ENCODE measurements at places on chromosomes 1 and 21.

GRCh38 chr1:178311164-178311563 lies 185.6 kb downstream of the CLEC20A start:
- no peak for DNase-seq

- DNase-seq, result no peak
Measured at GRCh38 chr1:197782722-197783360, 7.6 kb upstream of the DENND1B start.

DNA sequence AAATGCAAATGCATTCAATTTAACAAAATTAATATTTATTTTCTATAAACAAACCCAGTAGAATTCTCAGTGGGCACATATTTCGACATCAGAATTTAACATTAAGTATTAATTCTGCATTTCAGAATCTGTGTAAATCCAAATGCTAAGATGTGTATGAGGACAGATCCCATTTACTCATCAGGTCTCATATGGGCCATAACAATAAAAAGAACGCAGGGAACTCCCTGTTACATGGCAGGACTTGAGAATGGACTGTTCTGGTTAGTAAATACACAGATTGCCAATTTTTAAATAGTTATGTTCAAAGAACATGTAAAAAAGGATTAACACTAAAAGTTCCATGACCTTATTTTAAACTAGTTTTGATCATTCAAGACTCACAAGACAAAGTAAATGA lies 104.0 kb downstream of the SLC30A10 start:
- DNase-seq, result no peak

GRCh38 chr1:234120327-234120944 lies 216.0 kb downstream of the SLC35F3 start:
- DNase-seq, result no peak

GRCh38 chr1:66436378-66437135 lies 97.4 kb upstream of the SGIP1 start:
- no peak for DNase-seq

DNA sequence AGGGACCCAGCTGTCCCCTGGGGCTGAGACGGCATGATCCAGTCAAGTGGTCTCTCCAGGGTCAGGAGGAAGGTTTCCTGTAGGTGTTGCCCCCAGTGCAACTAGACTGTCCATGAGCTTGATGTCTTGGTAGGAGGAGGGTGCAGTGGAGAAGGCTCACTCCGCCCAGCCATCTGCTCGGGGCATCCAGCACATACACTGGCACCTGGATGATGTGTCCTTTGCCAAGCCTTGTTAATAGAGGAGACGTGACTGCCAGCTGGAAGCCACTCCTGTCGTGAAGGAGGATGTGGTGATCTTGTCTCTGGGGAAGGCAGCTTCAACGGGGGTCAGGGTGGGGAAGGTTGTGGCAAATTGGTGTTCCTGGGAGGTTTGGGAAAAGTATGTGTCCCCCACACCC lies 6.2 kb downstream of the DISP3 start:
- DNase-seq, result no peak

DNA sequence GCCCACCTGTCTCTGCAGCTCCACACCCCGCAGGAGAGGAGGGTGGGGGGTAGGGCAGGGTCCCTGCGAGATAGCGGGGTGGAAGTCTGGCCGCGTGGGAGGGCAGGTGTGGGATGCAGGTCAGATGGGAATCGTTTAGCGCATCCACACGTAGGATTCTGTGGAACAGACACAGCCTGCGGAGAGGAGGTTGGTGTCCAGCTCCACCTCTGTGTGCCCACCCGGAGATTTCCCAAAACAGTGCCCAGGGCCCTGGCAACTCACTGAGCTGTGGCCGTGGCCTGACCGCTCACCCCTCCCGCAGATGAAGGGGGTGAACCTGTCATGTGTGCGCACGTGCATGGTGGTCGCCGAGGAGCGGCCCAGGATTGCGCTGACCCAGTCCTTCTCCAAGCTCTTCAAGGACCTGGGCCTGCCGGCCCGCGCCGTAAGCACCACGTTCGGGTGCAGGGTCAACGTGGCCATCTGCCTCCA lies 46.9 kb downstream of the S100B start:
- no peak for DNase-seq

- DNase-seq, result no peak
Measured at GRCh38 chr1:87004857-87005256, 90.4 kb downstream of the HS2ST1 start.

- peak; percentile 63 for DNase-seq
Measured at GRCh38 chr21:36396971-36397370, 11.8 kb downstream of the CHAF1B start.

DNA sequence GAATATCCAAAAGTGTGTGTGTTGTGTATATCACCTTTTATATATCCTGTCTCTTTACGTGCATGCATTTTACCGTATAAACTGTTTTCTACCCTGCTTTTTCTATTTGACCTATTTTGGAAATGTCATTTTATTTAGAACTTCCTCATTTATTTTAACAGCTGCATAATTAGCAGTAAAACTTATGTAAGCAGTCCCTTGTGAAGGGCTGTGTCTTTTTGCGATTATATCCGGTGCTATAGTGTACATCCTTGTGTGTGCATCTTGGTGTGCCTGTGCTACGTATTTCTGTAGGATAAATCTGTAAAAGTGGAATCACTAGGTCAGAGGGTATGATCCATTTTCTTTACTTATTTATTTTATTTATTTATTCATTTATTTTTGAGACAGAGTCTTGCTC lies 7.2 kb downstream of the LGALS8 start:
- DNase-seq, result no peak

GRCh38 chr1:100387209-100387608 lies 34.9 kb downstream of the CDC14A start:
- no peak for DNase-seq

DNA sequence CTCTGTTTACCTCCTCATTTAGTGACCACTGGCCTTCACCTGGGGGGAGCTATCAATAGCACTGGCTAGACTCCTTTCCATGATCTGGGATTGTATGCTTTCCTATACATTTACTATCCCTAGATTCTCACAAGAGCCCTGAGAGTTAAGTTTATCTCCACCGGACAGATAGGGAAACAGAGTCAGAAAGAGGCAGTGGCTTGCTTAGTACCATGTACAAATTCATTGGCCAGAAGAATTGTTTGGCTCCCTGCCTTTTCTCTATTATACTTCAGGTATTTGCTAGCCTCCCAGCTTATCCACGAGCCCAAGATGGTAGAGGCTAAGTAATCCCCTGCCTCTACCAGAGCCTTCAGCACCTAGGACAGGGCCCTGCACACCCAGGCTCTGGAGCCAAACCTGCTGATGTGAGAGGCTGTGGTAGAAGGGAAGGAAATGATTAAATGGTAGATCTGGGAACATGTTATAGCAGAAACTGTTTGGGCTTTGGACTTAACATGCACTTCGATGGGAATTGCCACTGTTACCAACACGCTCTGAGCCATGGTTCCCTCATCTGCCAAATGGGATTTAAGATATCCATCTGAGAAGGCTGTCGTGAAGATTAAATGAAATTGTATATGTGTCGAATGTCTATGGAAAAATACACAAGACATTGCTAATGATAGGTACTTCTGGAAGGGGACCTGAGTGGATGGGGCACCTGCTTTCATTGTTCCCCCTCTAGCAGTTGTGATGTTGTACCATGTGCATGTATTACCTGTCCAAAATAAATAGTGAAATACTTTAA lies 3.1 kb upstream of the BLACAT1 start:
- DNase-seq, result no peak

- no peak for DNase-seq
Measured at GRCh38 chr1:87299661-87300060, 29.0 kb upstream of the LMO4 start.

GRCh38 chr1:224211206-224211962 lies 28.3 kb downstream of the DEGS1 start:
- DNase-seq, result no peak

- no peak for DNase-seq
Measured at GRCh38 chr1:208848854-208849253, 604.7 kb upstream of the PLXNA2 start.

- no peak for DNase-seq
Measured at GRCh38 chr21:27220416-27220815, 253.5 kb upstream of the ADAMTS5 start.

- no peak for DNase-seq
Measured at GRCh38 chr1:237306726-237307125, 264.7 kb downstream of the RYR2 start.

- DNase-seq, result no peak
Measured at GRCh38 chr1:156077430-156077760, 4.9 kb downstream of the MEX3A start.

GRCh38 chr1:162627662-162628296 lies 4.5 kb upstream of the DDR2 start:
- DNase-seq, result no peak

DNA sequence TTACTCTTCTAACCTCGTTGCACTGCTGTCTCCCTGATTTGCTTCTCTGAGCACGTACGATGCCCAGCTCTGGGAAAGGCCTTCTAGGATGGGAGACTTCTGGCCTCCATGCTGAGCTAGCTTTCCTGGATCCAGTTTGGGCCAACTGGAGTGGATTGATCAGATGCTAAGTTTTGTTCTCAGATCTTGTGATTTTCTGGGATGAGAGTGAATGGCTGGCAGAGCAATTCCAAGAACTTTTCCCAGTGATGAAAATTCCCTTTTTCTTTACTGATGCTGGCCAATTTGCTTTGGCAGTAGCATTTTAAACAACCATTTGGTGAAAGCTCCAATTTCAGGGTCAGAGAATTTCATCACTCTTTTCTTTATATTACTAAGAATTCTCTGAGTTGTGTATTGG lies 34.9 kb upstream of the NFASC start:
- DNase-seq, result no peak

DNA sequence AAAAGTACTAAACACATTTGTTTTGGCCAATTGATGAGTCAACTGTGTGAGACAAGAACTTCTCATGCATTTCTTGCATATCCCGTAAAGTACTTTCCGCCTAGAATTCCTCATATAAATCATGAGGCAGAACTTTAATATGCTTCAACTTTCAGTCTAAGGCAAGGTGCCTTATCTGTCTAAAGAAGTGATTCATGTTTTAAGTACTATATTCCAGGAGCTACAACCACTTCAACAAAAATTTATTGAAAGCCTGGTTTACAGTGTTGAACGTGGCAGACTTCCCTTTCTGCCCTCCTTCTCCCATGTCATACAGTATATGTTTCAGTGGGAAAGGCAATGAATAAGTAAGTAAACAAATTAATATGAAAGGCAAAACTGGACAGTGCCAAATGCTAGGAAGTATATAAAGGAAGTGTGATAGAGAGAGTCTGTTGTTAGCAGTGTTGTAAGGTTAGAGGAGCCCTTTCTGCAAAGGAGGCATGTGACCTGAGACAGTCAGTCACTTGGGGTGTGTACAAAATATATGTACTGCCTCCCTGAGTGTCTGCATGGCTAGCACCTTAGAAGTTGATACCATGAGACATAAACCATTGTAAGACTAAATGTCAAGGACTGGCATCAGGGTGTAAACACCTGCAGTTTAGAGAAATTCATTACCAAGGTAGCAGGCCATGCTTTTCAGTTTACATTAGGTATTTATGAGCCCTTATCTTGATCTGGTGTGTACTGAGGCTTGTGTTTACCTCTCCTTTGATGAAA lies 362.2 kb downstream of the SRGAP2C start:
- DNase-seq, result no peak

- no peak for DNase-seq
Measured at GRCh38 chr1:175750366-175751071, 7.1 kb upstream of the TNR start.

GRCh38 chr1:174393885-174394284 lies 53.9 kb upstream of the GPR52 start:
- DNase-seq, result no peak

GRCh38 chr1:35589516-35590427 lies 16.7 kb downstream of the TFAP2E start:
- DNase-seq, result no peak

- no peak for DNase-seq
Measured at GRCh38 chr1:17658837-17659236, 96.3 kb upstream of the ACTL8 start.

GRCh38 chr1:32142446-32143301 lies 34.8 kb downstream of the KPNA6 start:
- DNase-seq, result peak; percentile 74

DNA sequence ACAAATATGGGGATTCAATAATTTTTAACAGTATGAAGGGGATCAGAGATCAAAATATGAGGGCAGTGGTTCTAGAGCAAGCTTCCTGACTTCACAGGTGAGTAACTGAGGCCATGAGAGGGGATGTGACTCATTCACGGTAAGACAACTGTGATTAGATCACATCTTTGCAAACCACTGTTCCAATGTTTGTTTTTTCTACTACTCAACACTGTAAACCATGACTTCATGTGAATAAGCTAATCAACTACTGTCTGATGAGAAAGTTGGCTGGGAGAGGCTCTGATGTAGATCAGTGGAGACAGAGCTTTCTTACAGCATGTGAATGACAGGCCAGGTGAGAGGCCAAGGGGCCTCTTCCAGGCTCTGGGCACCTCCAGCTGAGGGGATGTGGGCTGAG lies 84.7 kb downstream of the BRINP2 start:
- no peak for DNase-seq

GRCh38 chr1:65359888-65360287 lies 50.5 kb downstream of the DNAJC6 start:
- DNase-seq, result no peak

DNA sequence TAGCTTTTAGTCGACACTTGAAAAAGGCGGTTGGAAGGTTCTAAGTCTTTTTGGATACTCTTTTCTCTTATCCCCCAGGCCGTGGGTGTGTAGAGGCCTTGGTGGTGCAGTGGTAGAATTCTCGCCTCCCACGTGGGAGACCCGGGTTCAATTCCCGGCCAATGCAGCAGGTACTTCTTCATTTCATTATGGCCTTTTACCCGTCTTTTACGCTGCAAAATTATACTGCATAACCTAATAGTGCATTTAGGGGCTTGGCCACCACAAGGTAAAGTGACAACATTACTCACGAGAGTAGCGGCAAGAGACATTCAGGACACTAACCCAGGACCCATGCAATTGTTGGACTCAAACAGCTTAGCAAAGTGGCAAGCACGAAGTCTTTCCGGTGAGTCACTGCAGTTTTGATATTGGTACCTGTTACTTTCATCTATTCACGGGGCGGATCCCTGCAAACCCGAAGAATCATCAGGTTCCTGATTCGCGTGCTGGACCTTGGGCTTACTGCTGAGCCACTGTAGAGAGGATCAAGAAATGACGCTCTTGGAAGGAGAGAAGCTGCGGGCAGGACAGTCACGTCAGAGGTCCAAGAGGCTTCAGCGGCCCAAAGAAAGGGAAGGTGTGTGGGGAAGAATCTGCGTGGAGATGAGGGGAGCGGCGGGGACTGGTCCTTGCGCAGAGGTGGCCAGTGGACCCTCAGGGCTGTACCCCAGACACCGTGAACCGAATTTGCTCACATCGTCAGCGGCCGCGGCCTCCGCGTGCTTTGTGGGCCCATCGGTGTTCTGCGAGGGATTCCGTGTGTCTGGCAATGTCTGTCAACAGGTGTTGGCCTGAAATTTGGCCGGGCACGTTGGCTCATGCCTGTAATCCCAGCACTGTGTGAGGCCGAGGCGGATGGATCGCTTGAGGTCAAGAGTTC lies 12.9 kb upstream of the RNU1-4 start:
- peak; percentile 80 for DNase-seq

DNA sequence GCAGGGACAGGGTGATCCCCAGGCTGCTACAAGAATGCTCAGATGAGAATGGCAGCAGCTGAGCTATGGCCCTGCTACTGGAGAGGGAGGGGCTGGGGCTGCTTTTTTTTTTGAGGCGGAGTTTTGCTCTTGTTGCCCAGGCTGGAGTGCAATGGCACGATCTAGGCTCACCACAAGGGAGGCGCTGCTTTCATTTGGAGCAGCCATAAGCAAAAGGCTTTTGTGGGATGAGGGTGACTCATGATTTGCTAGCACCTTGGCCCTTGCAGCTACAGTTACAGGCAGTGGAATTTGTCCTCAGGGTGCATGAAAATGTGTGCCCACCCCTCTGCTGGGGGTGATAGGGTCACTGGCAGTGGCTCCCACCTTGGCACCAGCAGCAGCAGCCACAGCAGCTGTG lies 32.4 kb upstream of the CYP4A22 start:
- DNase-seq, result no peak

All from suprapubic skin (tissue), 4 donors.